Peyer's patch (tissue), 4 donors: ENCODE measurements at places on chromosomes 7 and 10.
A peak's percentile ranks its signal among the peaks of the same experiment; 100 is the strongest.

- no peak overlapping the region for H3K4me3 ChIP-seq
- DNase-seq: no peak
- no peaks in the 10 kb centered on the region for H3K27me3 ChIP-seq
- H3K27ac ChIP-seq: no peak overlapping the region
Observed at GRCh38 chr7:107147464-107148393, 21.1 kb upstream of the HBP1 start.

DNA sequence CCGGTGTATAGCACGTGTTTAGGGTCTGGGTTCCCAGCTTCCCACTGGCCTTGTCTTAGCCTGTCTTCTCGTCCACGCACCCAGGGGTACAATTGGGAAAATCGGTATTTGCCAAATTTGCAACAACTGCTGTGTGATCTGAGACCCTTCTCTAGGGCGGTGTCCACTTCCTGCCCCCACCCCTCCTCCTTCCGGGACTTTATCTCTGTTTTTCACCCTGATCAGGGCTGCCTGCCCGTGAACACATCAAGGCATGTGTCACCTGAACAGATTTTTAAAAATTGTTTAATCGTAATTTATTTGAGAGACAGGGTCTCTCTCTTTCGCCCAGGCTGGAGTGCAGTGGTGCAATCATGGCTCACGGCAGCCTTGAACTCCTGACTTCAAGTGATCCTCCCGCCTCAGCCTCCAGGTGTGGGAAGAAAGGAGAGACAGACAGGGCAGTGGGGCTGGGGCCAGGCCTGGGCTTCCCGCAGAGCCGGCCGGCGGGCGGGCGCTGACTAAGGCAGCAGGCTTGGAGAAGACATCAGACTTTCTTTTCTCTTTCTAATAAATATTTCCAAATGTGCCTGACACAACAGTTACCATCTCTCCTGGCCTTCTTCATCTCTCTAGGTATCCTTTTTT is 27.5 kb downstream of the ELFN1 start:
- H3K36me3 ChIP-seq: no peaks in the 10 kb centered on the region
- no peak overlapping the region for H3K4me3 ChIP-seq
- H3K4me1 ChIP-seq: no peaks in the 10 kb centered on the region
- H3K27ac ChIP-seq: no peak overlapping the region
- no peaks in the 10 kb centered on the region for H3K27me3 ChIP-seq

- peak; percentile 70 for DNase-seq
- H3K4me3 ChIP-seq: no peak overlapping the region
- no peaks in the 10 kb centered on the region for H3K27me3 ChIP-seq
- H3K27ac ChIP-seq: peak overlapping the region; percentile 62
- H3K36me3 ChIP-seq: no peaks in the 10 kb centered on the region
Observed at GRCh38 chr7:100211342-100211780, 8.4 kb upstream of the PVRIG start.

- H3K27ac ChIP-seq: peak within 1 kb of the TSS; percentile 26
- peak; percentile 41 for DNase-seq
- peak within 1 kb of the TSS; percentile 28 for H3K4me3 ChIP-seq
- peaks cover 3% of the 10 kb centered on the region for H3K4me1 ChIP-seq
- no peaks in the 10 kb centered on the region for H3K36me3 ChIP-seq
- H3K27me3 ChIP-seq: no peaks in the 10 kb centered on the region
Observed at GRCh38 chr7:22726907-22727713, at the start of gene IL6. IL6 (plus strand) TSS chr7:22727200; CDS start chr7:22727263, 63 bp downstream.

DNA sequence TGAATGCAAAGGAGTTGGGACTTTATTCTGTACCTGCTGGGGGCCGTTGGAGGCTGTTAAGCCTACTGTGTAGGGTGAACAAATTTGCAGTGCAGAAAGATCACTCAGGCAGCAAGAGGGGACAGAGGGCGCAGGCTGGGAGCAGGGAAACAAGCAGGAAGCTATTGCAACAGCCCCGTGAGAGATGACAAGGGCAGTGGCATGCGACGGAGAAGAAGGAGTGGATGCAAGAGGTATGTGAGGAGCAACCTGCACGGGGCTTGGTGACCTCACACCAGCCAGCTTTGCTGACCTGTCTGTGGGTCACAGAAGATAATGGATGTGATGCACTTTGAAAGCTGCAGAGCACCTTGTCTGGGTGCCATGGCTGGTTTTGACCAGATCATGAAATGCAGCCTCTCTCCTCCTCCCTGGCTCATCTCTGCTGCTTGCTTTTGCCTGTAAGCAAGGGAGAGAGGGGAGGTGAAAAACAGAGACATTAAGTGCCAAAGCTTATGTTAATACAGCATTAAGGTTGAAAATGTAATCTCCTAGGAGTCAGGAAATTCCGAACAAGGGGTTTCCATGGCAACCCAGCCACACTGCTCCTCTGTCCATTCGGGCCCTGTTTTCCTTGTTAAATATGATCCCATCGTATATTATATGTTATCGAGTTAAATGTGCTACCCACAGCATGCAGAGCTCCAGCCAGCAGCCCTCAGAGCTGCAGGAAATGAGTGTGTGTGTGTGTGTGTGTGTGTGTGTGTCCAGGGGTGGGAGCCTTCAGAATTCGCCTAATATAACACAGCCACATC is 314.3 kb upstream of the ZMIZ1 start:
- H3K4me3 ChIP-seq: no peak overlapping the region
- no peak overlapping the region for H3K27ac ChIP-seq
- no peaks in the 10 kb centered on the region for H3K27me3 ChIP-seq
- no peaks in the 10 kb centered on the region for H3K4me1 ChIP-seq
- no peaks in the 10 kb centered on the region for H3K36me3 ChIP-seq

DNA sequence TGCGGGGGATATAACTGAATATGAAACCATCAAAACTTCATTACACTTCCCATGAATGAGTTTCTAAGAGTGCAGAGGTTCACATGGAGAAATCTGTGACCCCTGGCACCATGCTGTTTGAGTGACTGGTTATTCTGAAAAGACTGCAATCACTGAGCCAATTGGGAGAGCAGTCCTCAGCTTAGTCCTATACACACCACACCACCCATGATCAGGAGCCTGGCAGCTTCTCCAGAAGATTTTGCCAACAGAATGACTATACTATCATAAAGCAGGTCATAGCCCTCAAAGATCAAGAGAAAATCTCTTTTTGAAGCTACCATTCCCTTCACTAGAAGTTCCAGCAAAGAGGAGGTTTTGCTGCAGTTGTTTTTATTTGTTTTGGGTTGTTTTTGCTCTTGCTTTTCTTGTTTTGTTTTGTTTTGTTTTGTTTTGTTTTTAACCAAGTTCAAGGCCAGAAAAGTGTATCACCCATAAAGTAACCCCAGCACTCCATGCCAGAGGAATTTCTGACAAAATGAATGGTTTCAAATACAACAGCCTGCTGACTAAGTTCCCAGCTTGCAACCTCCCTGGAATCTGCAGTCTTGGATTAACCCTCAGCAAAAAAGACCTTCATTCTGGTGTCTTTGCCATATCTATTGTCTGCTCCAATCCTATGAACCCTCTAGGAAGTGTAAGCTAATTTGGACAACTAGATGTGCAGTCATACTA is 19.7 kb upstream of the HGF start:
- H3K27me3 ChIP-seq: no peaks in the 10 kb centered on the region
- H3K36me3 ChIP-seq: no peaks in the 10 kb centered on the region
- no peak overlapping the region for H3K4me3 ChIP-seq
- no peaks in the 10 kb centered on the region for H3K4me1 ChIP-seq

GRCh38 chr7:93203496-93203895 is 22.8 kb downstream of the HEPACAM2 start:
- DNase-seq: no peak
- H3K27me3 ChIP-seq: no peaks in the 10 kb centered on the region
- no peak overlapping the region for H3K4me3 ChIP-seq
- no peaks in the 10 kb centered on the region for H3K4me1 ChIP-seq

GRCh38 chr7:3722396-3722922 is 421.4 kb downstream of the SDK1 start:
- no peaks in the 10 kb centered on the region for H3K36me3 ChIP-seq
- peak; percentile 48 for DNase-seq

- no peaks in the 10 kb centered on the region for H3K36me3 ChIP-seq
- H3K27ac ChIP-seq: no peak overlapping the region
- no peaks in the 10 kb centered on the region for H3K4me1 ChIP-seq
Observed at GRCh38 chr7:132919771-132920170, 162.1 kb downstream of the CHCHD3 start.

DNA sequence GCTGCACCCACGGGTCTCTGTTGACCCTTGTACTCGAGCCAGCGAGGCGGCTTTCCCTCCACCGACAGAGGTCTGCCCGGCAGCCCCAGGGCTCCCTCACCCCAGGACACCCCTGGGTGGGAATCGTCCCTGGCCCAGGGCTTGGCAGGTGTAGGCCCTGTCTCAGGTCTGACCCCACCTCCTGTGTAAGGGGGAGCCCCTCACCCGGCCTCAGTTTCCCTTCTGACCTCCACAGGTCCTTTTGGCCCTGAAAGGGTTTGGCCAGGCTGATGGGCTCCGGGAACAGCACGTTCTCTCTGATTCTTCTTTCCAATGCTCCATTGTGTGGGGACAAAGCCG is 25.0 kb upstream of the ELFN1 start:
- no peak overlapping the region for H3K27ac ChIP-seq
- no peaks in the 10 kb centered on the region for H3K27me3 ChIP-seq
- no peak overlapping the region for H3K4me3 ChIP-seq
- H3K4me1 ChIP-seq: no peaks in the 10 kb centered on the region
- no peak for DNase-seq

GRCh38 chr10:131876017-131876416 is 24.8 kb upstream of the PPP2R2D start:
- H3K27me3 ChIP-seq: no peaks in the 10 kb centered on the region
- no peak overlapping the region for H3K4me3 ChIP-seq
- H3K36me3 ChIP-seq: no peaks in the 10 kb centered on the region
- no peak overlapping the region for H3K27ac ChIP-seq
- peak; percentile 23 for DNase-seq

- no peak overlapping the region for H3K4me3 ChIP-seq
- H3K27me3 ChIP-seq: no peaks in the 10 kb centered on the region
- H3K4me1 ChIP-seq: no peaks in the 10 kb centered on the region
- no peak overlapping the region for H3K27ac ChIP-seq
- no peak for DNase-seq
- H3K36me3 ChIP-seq: no peaks in the 10 kb centered on the region
Observed at GRCh38 chr7:78955329-78955728, 498.1 kb downstream of the MAGI2 start.

- no peak overlapping the region for H3K27ac ChIP-seq
- no peaks in the 10 kb centered on the region for H3K36me3 ChIP-seq
- H3K4me1 ChIP-seq: no peaks in the 10 kb centered on the region
- DNase-seq: no peak
- peaks cover 4% of the 10 kb centered on the region for H3K27me3 ChIP-seq
- H3K4me3 ChIP-seq: no peak overlapping the region
Observed at GRCh38 chr10:133024704-133025557, 62.8 kb upstream of the ADGRA1 start.

DNA sequence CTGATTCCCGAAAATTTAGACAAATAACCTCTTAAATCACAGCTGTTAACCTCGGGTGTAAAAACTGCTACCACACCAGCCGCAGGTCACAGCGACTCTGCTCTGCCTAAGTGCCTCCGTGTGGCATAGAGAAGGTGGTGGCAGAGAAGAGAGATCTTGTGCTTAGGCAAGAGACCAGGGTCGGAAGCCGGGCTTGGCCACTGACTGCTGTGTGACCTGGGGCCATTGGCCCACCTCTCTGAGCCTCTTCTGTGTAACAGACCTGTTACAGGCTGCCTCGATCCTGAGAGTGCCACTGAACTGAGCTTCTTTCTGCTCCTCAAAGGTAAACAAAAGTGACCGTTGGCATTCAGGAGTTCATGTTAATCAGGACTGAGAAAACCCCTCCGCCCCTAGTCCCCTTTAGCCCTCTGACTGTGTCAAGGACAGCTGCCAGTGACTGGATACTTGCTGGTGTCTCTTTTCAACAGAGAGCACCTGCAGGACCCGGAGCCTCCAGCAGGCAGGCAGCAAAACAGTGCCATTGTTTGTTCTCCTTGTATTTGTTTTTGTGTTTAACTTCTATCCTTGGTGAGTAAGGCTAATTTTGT is 36.5 kb downstream of the ZMIZ1 start:
- no peak for DNase-seq
- H3K27ac ChIP-seq: peak overlapping the region; percentile 12
- no peaks in the 10 kb centered on the region for H3K36me3 ChIP-seq
- no peak overlapping the region for H3K4me3 ChIP-seq

DNA sequence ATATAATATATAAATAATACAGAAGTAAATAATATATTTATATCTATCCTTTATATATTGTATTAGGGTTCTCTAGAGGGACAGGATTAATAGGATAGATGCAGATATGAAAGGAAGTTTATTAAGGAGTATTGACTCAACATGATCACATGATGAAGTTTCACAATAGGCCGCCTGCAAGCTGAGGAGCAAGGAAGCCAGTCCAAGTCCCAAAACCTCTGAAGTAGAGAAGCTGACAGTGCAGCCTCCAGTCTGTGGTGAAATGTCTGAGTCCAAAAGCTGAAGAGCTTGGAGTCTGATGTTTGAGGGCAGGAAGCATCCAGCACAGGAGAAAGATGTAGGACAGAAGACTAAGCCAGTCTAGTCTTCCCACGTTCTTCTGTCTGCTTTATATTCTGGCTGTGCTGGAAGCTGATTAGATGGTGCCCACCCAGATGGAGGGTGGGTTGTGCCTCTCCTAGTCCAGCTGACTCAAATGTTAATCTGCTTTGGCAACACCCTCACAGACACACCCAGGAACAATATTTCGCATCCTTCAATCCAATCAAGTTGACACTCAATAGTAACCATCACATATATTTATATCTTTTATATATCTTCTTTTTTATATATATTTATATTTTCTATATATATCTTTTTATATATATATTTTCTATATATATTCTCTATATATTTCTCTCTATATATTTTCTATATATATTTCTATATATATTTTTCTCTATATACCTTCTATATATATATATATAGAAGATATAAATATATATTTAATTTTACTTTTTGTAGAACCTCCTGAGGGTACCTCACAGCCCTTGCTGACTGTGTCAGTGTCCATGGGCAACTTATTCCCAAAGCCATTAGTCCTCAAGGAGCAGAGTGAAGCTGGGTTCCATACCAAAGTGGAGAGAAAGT is 24.6 kb upstream of the AKR1B10 start:
- no peaks in the 10 kb centered on the region for H3K27me3 ChIP-seq
- no peak overlapping the region for H3K27ac ChIP-seq
- peak; percentile 57 for DNase-seq
- no peak overlapping the region for H3K4me3 ChIP-seq

- no peaks in the 10 kb centered on the region for H3K36me3 ChIP-seq
- H3K27me3 ChIP-seq: no peaks in the 10 kb centered on the region
- peak overlapping the region; percentile 35 for H3K27ac ChIP-seq
- H3K4me3 ChIP-seq: no peak overlapping the region
- no peak for DNase-seq
Observed at GRCh38 chr10:70674560-70675495, 2.5 kb downstream of the ADAMTS14 start.

DNA sequence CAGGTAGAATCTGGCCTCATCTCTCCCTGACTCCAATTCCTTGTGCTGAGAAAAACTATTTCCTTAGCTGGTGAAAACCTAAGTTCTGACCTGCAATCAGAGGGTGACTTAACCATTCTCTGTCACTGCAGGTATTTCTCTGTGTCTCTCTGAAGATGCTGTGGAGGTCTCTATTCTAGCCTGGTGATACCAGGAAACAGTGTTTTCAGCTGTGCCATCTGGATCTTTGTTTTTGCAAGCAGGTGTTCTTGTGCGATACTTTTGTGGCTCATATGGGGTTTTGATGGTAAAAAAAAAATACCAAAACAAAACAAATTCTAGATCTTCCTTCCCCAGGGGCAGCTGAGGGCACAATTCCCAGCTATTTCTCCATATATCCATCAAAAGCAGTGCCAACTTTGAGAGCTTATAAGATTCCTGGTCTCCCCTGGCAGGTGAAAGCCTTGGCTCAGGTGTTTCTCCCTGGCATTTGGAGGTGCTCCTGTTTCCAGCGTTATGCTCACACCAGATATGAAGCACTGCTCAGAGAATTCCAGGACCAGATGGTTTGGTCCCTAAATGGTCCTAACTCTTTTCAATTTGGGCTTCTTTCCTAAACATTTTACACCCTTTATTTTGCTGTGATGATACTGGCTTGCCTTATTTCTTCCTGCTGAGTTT is 9.9 kb upstream of the NPVF start:
- no peak for DNase-seq
- H3K4me3 ChIP-seq: no peak overlapping the region
- no peak overlapping the region for H3K27ac ChIP-seq
- H3K27me3 ChIP-seq: no peaks in the 10 kb centered on the region
